ENCODE measurements at places on chromosomes 7 and 10. TPM values are rescaled to one million over a fixed set of nuclear protein-coding genes. Genes with fewer than 3 reads are reported as not detected.
A peak's percentile ranks its signal among the peaks of the same experiment; 100 is the strongest.

Gene DYNC1I1
- total RNA-seq: 0.13 TPM

GRCh38 chr10:103648251-103648635 is 154.7 kb downstream of the NEURL1 start:
- H3K27me3 ChIP-seq: no peaks in the 10 kb centered on the region
- H3K4me3 ChIP-seq: no peak overlapping the region
- no peak for DNase-seq

DNA sequence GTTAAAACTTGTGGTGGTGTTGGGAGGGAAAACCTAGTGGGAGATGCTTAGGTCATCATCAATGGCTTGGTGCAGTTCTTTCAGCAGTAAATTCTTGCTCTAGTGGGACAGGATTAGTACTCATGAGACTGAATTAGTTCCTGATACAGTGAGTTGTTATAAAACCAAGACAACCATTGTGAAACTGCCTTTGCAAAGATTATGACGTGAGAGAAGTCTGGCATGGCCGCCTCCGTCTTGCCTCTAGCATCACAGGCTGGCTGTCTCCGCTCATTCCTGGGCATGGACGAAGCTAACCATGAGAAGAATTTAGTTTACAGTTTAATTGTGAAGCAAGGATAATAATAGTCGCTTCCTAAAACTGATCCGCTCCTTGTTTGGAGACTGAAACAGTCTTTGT is 186.4 kb downstream of the KIF20B start:
- no peak overlapping the region for H3K27ac ChIP-seq
- no peak overlapping the region for H3K4me3 ChIP-seq
- no peaks in the 10 kb centered on the region for H3K27me3 ChIP-seq
- no peaks in the 10 kb centered on the region for H3K36me3 ChIP-seq

GRCh38 chr7:85287106-85287825 is 100.4 kb upstream of the SEMA3D start:
- no peak for DNase-seq
- H3K36me3 ChIP-seq: no peaks in the 10 kb centered on the region
- H3K27ac ChIP-seq: peak overlapping the region; percentile 61
- H3K4me3 ChIP-seq: no peak overlapping the region
- peaks cover 9% of the 10 kb centered on the region for H3K4me1 ChIP-seq

Gene CTAGE4
- 5.9 TPM for total RNA-seq

DNA sequence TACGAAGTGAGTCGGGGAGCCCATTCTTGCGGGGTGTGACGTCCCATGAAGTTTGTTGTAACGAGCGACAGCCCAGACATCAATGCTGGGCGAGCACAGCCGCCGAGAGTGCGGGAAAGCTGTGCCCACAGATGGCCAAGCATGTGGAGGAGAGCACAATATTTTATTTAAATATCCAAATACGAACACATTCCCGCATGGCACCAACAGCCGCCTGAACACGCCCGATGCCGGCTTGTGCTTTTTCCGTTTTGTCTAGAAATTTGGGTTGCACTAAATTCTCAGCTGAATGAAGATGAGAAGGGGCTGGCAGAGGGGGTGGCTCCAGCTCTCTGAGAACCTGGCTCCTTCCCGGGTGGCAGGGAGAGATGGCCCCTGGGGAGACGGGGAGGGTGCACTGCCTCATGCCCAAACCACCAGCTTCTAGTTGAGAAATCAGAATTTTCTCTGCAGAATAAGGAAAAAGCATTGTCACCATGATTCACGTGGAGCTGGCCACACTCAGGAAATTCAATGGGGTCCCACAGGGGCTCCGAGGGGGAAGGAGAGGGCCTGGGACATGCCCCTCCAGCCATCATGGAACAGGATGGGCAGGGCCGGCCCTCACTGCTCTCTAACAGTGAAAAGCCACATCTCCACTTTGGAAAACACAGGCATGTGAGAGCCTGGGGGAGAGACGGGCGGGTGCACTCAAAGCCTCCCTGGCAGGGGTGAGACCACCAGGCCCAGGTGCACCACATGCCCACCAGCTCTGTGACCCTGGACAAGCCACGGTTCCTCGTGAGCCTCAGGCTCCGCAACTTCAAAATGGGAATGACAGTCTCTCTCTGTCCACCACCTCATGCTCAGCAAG is 48.3 kb downstream of the EBF3 start:
- H3K4me1 ChIP-seq: no peaks in the 10 kb centered on the region
- no peaks in the 10 kb centered on the region for H3K27me3 ChIP-seq
- no peaks in the 10 kb centered on the region for H3K36me3 ChIP-seq
- DNase-seq: no peak
- H3K27ac ChIP-seq: no peak overlapping the region

- no peaks in the 10 kb centered on the region for H3K4me1 ChIP-seq
- DNase-seq: no peak
- H3K27ac ChIP-seq: no peak overlapping the region
- no peaks in the 10 kb centered on the region for H3K27me3 ChIP-seq
Measured at GRCh38 chr10:51875610-51876009, 176.2 kb upstream of the CSTF2T start.

GRCh38 chr10:22736134-22736533 is 21.8 kb upstream of the PIP4K2A start:
- H3K4me1 ChIP-seq: no peaks in the 10 kb centered on the region
- H3K27ac ChIP-seq: no peak overlapping the region
- H3K4me3 ChIP-seq: no peak overlapping the region
- no peaks in the 10 kb centered on the region for H3K36me3 ChIP-seq
- no peaks in the 10 kb centered on the region for H3K27me3 ChIP-seq

DNA sequence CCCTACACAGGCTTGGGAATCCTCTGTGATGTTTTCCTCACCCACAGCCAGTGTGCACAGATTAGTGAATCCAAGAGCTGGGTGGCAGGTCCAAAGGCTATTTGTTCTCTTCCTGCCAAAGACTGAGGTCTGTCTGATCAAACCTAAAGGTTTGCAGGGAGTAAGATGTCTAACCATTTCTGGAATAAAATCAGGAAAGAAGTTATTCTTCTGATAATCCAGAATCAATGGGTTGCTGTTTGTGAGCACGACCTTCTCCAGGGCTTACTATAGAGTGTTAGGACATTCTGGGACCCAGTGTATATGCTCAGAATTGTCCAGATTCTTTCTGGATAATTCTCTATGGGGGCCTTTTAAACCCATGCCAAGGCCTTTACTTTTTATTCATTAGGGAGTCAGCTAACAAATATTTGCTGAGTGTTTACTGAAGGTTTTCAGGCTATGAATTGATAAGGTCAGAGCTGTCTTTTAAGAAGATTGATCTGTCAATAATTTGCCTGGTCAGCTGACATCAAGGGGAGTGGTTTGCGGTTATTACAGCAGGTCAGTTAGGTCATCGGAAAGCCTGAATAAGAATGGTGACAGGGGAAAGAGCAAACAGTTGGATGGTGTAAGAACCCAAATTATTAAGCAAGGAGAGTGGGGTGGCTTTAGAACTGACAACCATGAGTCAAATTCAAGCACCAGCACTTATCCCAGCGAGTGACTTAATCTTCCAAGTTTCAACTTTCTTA is 7.5 kb upstream of the TECTB start:
- no peak overlapping the region for H3K4me3 ChIP-seq
- no peaks in the 10 kb centered on the region for H3K4me1 ChIP-seq
- no peak overlapping the region for H3K27ac ChIP-seq
- peaks cover 10% of the 10 kb centered on the region for H3K27me3 ChIP-seq
- no peaks in the 10 kb centered on the region for H3K36me3 ChIP-seq
- no peak for DNase-seq

GRCh38 chr10:484925-485661 is 204.4 kb downstream of the DIP2C start:
- H3K4me3 ChIP-seq: peak overlapping the region; percentile 35
- H3K36me3 ChIP-seq: no peaks in the 10 kb centered on the region
- H3K4me1 ChIP-seq: no peaks in the 10 kb centered on the region
- H3K27me3 ChIP-seq: no peaks in the 10 kb centered on the region
- H3K27ac ChIP-seq: no peak overlapping the region

DNA sequence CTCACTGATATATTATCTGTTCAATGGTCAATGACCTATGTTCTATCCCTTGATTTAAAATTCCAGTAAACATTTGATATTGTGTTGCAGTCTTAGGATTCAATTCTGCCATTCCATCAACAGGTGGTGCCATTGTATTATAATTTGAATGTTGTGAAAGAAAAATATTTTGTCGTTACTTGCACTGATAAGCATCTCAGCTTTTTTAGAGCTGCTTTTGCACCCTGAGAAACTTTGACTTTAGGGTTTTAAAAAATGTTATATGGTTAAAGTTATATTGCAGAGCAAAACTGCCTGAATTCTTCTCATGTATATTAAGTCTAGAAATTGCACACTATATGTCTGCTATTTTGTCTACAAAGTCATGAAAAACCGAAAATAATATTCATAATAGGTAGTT is 18.8 kb upstream of the MINDY3 start:
- H3K4me3 ChIP-seq: no peak overlapping the region
- no peaks in the 10 kb centered on the region for H3K27me3 ChIP-seq
- H3K27ac ChIP-seq: no peak overlapping the region
- DNase-seq: no peak

DNA sequence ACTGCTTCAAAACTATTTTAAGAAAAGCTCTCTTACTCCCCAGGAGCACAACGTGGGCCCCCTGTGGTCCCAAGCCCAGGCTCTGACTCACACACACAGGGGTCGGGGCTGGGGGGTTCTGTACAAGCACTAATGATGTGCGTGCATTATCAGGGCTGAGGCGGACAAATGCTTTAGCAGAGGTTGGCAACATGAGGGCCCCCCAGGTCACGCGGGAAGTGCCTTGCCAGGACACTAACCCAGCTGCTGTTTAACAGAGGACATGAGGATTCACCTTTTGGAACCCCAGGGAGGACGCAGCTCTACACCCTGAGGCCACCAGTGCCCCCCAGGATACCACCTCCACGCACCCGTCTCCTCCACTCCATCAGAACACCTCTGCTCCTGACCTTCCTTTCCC is 342.8 kb downstream of the DNAJB6 start:
- H3K4me1 ChIP-seq: peaks cover 8% of the 10 kb centered on the region
- DNase-seq: no peak
- no peak overlapping the region for H3K27ac ChIP-seq
- no peaks in the 10 kb centered on the region for H3K36me3 ChIP-seq

- DNase-seq: no peak
- H3K27me3 ChIP-seq: peaks cover 4% of the 10 kb centered on the region
- H3K4me1 ChIP-seq: no peaks in the 10 kb centered on the region
- no peak overlapping the region for H3K4me3 ChIP-seq
- H3K27ac ChIP-seq: no peak overlapping the region
Measured at GRCh38 chr7:155489158-155489840, 31.4 kb downstream of the EN2 start.

DNA sequence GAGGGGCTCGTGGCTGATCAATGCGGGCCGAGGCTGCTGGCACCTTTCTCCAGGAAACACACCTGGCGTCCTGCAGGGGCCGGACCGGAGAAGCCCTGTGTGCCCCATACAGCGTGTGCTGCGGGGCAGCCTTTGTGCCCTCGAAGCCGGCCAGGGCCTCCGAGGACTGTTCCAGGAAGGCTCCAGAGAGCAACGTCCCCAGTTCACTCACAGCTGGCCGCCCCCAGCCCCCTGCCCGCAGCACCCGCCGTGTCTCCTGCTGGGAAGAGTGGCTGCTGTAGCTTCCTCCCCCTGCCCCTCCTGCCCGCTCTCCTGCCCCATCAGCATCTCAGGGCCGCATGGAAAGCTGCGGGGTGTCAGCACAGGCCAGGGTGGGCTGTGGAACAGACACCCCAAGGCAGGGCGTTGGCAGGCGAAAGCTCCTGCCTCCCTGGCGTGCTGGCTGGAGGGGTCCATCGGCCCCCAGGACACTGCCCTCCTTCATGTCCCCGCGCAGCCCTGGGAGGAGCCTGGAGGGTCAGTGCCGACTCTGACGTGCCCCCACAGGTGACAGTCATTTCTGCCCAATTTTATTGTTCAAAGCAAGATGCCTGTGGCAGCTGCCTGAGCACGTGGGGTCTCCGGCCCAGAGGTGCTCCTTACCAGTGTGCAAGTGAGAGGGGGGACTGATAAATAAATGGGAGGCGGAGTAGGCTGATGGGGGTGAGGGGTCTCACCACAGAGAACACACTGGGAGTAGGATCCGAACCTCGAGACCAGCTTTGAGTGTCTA is 95.8 kb upstream of the DIP2C start:
- no peaks in the 10 kb centered on the region for H3K36me3 ChIP-seq
- H3K4me3 ChIP-seq: peak overlapping the region; percentile 43
- H3K4me1 ChIP-seq: no peaks in the 10 kb centered on the region
- DNase-seq: no peak
- no peaks in the 10 kb centered on the region for H3K27me3 ChIP-seq

- no peaks in the 10 kb centered on the region for H3K36me3 ChIP-seq
- no peaks in the 10 kb centered on the region for H3K4me1 ChIP-seq
- no peak overlapping the region for H3K27ac ChIP-seq
- no peaks in the 10 kb centered on the region for H3K27me3 ChIP-seq
- no peak overlapping the region for H3K4me3 ChIP-seq
Measured at GRCh38 chr10:11636697-11637303, 25.4 kb upstream of the USP6NL start.

Gene HMX3
- total RNA-seq: 15.2 TPM

- no peaks in the 10 kb centered on the region for H3K4me1 ChIP-seq
- H3K27me3 ChIP-seq: no peaks in the 10 kb centered on the region
- H3K27ac ChIP-seq: no peak overlapping the region
- no peaks in the 10 kb centered on the region for H3K36me3 ChIP-seq
Measured at GRCh38 chr10:6543431-6544005, 36.6 kb downstream of the PRKCQ start.

- DNase-seq: peak; percentile 25
- H3K27me3 ChIP-seq: no peaks in the 10 kb centered on the region
- no peak overlapping the region for H3K27ac ChIP-seq
- H3K36me3 ChIP-seq: no peaks in the 10 kb centered on the region
Measured at GRCh38 chr10:80596391-80597257, 58.9 kb downstream of the SH2D4B start.

DNA sequence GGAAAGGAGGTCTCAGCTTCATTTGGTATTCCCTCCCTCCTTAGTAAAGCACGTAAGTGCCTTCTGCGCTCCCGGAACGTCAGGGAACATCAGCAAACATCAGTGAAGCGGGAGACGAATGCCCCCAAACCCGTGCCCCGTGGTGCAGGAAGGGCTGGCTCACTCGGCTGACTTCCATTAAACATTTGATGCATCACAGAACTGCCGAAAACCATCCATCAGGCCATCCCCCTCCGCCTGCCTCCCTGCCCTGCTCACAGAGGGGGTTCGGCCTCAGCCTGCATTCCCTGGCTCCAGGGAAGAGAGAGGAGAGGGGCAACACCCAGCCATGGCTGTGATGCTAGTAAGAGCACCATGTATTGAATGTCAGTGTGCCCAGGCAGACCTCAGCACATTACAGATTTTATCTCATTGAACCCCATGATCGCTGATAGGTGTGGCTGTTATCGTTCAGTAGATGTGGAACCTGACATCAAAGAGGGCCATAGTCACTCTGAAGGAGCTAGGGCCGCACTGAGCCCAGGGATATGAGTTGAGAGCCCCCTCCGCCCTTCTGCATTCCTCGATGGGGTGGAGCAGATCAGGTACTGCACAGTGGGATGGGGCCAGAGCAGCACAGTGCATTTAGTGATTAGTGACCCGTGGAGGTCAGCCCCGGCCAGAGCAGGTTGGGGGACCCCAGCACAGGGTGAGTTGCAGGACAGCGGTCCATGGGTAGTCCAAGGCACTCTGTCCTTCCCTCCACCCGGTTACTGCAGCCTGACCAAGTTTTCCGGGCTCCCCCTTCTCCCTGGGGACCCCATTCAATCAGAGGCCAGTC is 146.4 kb downstream of the RPS24 start:
- H3K27me3 ChIP-seq: peaks cover 16% of the 10 kb centered on the region
- no peaks in the 10 kb centered on the region for H3K36me3 ChIP-seq
- H3K4me3 ChIP-seq: no peak overlapping the region

Gene FAM221A
- 8.4 TPM for total RNA-seq

Gene NXPH1
- total RNA-seq: not detected

Gene IFIT1B
- total RNA-seq: not detected

- H3K4me3 ChIP-seq: no peak overlapping the region
- no peak for DNase-seq
- no peaks in the 10 kb centered on the region for H3K36me3 ChIP-seq
Measured at GRCh38 chr10:6953271-6953801, 373.3 kb upstream of the PRKCQ start.
